ENCODE measurements at places on chromosomes 7 and 10.

- DNase-seq: peak; percentile 1
These were observed 128.0 kb downstream of the MBL2 start for GRCh38 chr10:52644373-52645186.

- no peak for DNase-seq
These were observed 244.2 kb upstream of the FOXK1 start for GRCh38 chr7:4437916-4438315.

DNA sequence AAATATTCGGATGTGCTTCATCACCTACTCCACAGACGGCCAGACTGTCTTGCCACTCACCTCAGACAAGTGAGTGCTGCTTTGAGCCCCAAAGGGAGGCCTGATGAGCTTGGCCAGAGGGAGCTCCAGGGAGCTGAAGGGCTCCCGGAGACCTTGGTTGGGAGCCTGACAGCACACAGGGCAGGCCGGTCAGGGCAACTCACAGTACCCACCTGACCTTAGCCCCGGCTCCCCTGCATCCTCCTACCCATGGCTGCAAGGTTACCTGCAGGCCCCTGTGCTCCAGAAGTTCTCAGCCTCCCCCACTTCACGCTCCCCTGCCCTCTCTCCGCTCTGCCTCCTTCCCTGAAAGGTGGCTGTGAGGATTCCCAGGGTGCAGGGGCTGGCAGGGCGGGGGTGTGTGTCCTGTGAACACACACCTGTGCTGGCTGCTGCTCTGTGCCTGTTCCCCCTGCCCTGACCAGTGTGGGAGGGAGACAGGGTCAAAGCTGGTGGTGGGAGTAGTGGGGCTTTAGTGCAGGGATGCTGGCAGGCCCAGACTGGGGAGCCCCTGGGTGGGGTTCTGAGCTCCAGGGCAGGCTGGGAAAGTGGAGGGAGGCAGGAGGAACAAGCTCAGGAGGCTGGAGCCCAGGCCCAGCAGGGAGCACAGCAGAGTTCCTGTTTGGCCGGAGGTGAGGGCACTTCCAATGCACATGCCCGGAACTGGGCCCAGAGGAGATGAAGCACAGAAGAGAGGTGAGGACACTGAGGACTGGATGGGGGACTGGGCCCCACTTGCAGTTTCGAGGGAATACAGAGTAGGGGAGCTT, 7.2 kb downstream of the ANTXRL start:
- no peak for DNase-seq

DNA sequence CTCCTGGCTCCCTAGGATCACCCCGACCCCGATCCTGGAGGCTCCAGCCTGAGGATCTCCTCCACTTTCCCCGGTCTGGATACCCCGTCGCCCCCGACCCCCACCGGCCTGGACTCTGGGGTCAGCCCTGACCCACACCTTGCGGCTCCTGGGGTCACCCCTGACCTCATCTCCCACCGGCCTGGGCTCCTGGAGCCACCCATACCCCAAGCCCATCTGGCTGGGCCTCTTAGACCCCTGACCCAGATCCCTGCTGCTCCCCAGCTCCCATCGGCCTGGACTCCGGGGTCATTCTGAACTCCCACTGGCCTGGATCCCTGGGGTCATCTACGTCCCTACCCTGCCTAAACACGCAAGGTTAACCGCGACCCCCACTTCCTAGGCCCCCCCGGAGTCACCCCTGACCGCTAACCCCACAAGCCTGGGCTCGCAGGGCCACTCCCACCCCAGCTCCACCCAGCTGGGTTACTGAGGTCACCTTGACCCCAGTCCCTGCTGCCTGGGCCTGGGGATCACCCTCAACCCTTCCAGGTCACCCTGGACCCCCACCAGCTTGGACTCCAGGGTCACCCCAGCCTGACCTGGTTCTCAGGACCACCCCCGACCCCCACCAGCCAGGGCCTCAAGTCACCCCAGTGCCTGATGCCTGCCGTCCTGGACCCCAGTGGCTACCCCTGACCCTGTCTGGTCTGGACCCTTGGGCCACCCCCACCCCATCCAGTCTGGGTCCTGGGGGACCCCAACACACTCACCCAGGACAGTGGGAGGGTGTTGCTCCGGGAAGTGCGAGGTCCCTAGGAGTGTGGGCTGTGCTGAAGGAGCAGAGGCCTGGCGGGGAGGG, 1.2 kb downstream of the FOXK1 start:
- no peak for DNase-seq

DNA sequence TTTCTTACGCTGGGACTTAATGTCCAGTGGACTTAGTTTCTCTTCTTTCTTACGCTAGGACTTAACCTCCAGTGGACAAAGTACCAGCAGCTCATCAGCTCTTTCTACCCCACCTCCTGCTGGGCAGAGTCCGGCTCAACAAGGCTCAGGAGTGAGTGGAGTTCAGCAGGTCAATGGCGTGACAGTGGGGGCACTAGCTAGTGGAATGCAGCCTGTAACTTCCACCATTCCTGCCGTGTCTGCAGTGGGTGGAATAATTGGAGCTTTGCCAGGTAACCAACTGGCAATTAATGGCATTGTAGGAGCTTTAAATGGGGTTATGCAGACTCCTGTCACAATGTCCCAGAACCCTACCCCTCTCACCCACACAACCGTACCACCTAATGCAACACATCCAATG, 199.7 kb downstream of the MLLT10 start:
- DNase-seq: no peak

DNA sequence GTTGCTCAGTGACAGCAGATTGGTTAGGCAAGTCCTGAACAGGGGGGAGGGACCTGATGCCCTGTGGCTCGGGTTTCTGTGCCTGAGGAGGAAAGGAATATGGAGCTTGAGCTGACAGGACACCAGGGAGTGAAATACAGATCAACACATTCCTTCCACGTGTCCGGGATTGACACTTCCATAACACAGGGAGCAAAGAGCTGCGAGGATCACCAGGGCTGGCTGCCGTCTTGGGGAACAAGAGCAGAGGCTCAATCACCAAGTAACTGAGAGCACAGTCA, 36.7 kb upstream of the EFCAB10 start:
- no peak for DNase-seq

DNA sequence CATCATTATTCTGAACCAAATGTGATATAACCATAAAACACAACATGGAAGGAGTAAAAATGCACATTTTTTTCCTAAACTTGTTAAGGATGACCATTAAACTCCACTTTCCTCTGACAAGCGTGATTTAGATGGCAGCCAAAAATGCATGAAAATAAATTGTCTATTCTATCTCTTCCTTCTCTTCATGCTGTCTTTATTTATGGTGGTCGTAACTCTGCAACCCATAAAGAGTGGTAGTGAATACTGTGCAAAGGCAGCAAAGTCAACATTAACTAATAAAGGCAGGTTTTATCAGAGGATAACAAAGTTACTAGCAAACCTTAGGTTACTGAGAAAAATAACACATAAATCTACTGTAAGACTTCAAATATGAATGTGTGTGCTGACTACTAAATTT, 106.6 kb downstream of the TPK1 start:
- no peak for DNase-seq

- DNase-seq: no peak
These were observed 35.9 kb downstream of the FAM53B start for GRCh38 chr10:124708246-124708779.
